Ovary (tissue), 10 donors: ENCODE measurements at places on chromosomes 12 and 14.

GRCh38 chr12:1927751-1928351 is 9.4 kb upstream of the CACNA2D4 start:
- no peak for DNase-seq

DNA sequence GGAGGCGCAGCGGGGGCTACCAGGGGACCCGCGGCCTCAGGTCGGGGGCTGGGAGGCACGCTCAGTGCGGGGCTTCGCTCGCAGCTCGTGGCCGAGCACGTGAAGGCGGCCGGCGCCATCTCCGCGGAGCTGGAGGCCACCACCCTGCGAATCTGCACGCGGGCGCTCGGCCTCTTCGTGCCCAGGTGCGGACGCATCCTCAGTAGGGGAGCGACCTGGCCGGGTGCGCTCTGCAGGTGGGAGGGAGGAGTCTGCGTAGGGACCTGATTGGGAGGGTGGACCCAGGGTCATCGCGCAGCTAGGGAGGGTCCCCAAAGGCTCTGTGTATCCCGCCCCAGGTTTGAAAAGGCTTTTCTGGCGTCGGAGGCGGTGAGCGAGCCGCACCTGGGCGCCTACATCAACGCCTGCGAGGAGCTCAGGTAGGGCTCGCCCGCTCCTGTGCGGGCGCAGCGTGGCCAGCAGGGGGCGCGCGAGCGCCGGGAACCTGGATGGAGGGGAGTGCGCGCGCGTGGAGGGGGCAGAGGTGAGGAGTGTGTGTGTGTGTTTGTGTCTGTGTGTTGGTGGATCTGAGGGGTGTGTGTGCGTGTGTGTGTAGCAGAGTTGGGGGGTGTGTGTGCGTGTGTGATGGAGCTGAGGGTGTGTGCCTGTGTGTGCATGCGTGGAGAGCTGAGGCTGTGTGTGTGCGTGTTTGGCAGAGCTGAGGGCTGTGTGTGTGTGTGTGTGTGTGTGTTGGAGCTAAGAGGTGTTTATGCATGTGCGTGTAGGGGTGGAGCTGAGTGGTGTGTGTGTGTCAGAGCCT is 10.3 kb downstream of the EXOC3L4 start:
- peak; percentile 82 for DNase-seq

DNA sequence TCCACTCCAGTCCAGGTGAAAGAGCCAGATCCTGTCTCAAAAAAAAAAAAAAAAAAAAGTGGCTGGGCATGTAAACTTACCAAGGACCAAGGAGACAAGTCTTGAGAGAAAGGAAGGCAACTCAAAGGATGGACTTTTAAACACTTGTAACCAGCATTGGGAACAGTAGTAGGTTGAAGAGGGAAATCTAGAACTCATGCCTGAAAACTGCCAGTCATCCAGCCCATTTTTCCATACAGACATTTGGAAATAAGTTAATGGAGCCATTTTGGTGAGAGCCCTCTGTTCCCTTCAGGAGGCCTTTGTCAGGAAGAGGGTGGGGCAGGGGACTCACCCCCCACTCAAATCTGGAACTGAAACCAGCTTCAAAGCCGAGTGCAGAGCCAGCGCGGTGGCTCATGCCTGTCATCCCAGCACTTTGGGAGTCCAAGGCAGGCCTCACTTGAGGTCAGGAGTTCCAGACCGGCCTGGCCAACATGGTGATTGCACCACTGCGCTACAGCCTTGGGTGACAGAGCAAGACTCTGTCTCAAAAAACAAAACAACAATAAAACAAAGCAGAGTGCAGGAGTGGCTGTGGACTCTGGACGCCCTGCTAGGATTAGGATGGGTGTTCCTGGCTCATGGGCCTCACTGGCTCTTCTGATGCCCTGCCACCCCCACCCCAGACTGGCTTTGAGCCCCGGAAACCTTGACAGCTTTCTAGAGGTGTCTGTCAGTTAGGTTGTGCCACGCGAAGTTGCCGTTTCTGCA is 1.6 kb upstream of the MLXIP start:
- peak; percentile 38 for DNase-seq

DNA sequence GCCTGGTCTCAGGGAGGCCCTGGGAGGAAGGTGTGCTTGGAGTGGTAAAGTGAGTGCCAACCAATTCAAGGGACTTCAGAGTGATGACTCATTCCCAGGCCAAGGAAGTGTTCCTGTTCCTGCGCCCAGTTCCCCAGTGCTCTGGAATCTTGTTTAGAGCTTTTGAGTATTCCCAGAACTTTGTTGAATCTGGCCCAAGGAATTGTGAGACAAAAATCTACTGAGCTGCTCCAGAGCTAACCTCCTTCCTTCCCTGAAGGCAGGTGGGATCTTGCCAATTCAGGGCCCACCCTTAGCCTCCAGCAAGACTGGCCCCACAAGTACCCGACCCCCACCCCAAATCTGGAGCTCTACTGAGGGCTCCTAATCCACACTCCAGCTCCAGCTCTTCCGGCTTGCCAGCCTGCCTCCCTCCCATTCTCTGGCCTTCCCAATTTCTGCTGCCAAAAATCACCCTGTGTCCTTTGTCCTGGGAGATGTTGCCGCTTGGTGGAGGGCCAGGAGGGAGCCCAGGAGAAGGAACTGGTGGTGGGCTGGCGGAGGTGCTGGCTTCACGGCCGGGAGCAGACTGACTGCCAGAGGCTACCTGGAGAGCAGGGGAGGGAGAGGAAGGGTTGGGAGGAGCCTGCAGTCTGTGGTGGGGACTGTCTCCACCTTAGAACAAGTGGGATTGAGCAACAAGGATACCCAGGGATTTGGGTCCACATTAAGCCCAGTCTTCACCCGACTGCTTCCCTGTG is 2.0 kb upstream of the ATN1 start:
- peak; percentile 84 for DNase-seq

DNA sequence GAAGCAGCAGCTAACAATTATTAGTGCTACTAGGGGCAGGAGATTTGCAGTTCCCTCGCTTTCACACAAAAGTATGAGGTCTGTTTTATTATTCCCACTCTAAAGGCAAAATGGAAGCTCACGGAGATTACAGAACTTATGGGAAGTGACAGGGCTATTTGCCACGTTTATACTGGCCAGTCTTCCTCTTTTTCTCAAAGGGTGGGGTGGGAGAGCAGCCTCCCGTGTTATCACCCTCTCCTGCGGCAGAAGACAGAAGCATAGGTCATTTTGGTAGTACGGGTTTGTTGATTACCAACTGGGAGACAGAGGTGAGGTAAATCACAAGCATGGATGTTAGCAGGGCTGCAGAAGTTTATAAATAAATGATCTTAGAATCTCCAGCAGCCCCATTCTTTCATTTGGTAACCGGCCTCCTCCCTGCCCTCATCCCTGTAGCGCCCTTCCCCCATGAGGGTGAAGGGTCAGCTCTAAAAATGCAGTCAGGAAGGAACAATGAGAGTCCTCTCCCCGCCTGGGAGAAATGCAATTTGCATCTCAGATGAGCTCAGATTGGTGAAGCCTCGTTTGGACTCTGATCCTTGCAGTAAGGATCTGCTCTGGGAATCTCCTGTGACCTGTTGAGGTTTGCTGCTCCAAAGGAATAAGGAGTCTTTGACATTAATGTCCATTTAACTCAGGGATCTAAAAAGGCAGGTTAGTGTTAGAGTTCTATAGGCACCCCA is 44.7 kb upstream of the SINHCAF start:
- no peak for DNase-seq

DNA sequence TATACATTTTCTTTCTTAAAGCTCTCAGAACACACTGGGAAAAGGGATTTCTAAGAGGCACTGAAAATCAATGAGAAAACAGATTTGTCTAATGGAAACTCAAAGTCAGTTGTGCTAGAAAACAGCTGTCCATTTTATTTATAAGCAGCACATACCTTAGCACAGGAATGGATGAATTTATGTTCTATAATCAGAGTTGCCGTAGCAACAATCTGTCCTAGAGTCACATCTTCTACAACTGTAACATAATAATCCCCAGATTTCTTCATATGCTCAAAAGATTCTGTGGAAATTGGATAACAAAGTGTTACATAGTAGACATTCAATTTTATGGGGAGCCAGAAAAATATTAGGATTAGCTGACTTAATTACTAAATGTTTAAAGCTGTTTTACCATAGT is 9.8 kb downstream of the GNPNAT1 start:
- no peak for DNase-seq

DNA sequence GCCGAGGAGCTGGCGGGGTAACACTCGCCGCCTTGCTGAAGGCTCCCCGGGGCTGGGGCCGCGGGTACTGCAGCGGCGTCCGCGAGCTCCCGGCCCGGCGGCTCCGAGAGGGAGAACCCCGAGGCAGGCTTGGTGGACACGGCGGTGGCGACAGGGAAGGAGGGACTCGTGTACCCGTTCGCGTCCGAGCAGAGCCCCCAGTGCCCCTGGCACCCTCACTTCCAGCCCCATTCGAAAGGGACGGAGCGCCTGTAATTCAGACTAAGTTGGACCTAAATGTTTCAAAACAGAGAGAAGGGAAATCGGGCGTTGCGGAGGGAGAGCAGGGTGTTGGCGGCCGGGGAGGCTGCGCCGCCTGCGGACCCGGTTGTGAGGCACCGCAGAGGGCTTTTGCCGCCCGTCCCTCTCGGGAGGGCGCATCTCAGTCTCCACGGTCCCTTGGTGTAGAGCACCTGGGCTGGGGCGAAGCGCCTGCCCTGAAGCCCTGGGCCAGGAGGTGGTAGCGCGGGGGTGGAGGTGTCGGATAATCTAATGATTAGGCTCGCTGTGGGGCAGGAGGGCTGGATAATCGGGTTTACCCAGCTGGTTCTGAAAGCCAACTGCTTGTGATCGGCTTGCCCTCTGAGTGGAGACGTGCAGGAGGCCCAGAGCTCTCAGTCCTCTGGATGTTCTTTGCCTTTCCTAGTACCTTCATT is 771 bp downstream of the DAAM1 start:
- DNase-seq, result peak; percentile 72

- DNase-seq, result no peak
These were observed 11.9 kb downstream of the RNF10 start for GRCh38 chr12:120546050-120546386.

DNA sequence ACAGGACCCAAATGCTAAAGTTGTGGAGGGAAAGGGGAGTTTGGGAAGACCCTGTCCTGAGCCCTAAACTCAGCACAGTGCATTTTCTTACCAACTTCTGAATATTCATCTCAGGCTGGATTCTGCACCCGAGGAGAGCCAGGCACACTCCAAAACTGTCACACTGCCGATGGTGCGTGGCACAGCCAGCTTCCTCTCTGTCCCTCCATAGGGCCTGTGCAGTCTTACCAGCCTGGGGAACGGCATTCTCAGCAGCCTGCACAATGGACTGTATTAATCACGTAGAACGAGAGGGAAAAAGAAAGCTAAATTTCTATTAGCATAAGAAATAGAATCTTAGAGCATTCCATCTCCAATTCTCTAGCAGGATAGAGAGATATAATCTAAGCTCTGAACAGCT is 71.3 kb upstream of the GPATCH2L start:
- no peak for DNase-seq

- peak; percentile 70 for DNase-seq
These were observed 584 bp downstream of the ACVR1B start for GRCh38 chr12:51951843-51952722.

- DNase-seq, result no peak
These were observed 18.7 kb upstream of the MDM2 start for GRCh38 chr12:68789144-68789878.

GRCh38 chr12:122021822-122022392 is at the start of gene BCL7A:
Gene BCL7A (plus strand): TSS chr12:122021884. CDS start chr12:122022092, 208 bp downstream.
- DNase-seq, result peak; percentile 77

GRCh38 chr12:50665609-50666008 is 98.3 kb upstream of the ATF1 start:
- no peak for DNase-seq

DNA sequence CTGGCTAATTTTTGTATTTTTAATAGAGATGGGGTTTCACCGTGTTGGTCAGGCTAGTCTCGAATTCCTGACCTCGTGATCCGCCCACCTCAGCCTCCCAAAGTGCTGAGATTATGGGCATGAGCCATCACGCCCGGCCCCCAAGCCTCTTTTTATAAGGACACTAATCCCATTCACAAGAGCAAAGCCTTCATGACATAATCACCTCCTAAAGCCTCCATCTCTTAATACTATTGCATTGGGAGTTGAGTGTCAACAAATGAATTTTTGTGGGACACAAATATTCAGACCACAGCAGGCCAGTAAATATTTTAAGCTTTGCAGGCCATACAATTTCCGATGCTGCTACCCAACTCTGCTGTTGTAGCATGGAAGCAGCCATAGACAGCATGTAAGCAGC is 10.9 kb downstream of the RNF212B start:
- no peak for DNase-seq

DNA sequence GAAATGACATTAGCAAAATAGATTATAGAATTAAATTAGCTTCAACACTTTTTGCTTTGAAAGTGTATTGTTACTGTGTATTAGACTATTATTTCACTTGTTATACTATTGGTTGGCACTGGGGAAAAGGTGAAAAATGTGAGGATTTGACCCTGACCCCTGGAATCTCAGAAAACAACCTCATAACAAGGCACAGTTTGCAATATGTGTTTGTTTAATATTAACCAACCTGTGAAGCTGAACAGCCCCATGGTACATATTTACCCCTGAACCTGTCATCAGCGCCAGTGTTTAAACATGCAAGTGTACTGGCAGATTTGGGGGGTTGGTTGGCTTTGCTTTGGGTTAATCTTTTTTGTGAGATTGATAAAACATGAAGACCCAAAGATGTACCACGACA is 11.7 kb downstream of the SLC38A4 start:
- DNase-seq, result no peak

GRCh38 chr12:46898989-46899388 is 73.2 kb upstream of the SLC38A4 start:
- DNase-seq, result no peak

GRCh38 chr14:90704738-90705392 is 111.4 kb downstream of the TTC7B start:
- DNase-seq, result no peak
